ENCODE measurements at places on chromosomes 16 and 17. TPM values are rescaled to one million over a fixed set of nuclear protein-coding genes. Genes with fewer than 3 reads are reported as not detected.

- no peak for ATAC-seq
These were observed 29.0 kb downstream of the WSB1 start for GRCh38 chr17:27322690-27323508.

DNA sequence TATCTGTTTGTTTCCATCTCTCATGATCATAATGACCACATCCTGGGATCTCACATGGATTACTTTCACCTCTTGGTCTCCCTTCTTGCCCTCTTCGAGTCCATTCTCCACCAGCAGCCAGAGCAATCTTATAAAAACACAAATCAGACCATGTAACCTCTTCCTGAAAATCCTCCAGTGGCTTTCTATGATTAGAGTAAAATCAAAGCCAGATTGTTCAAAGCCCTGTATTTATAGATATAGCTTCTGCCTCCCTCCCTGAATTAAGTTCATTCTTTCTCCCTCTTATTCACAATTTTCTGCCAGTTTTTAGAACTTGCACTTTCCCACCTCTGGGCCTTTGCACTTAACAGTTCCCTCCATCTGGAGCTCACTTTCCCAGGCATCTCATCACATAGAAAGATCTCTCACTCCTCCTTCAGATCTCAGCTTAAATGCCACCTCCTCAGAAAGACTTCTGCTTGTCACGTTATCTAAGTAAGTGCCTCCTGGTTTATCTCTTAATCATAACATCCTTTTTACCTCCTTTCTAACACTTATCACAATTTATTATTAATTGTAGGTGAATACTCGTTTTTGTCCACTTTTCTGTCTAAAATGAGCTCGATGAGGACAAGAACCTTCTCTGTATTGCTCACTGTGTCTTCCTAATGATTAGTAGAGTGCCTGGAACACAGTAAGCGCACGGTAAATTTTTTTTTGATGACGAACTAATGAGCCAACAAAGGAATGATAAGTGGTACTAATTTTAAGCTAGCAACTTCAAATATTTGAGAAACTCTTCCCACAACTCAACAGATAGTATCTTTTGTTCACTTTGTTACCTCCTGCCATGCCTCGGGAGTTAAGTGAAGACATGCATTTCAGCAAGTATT lies 80.5 kb downstream of the CYB561 start:
- ATAC-seq = no peak

KRT9 gene
- total RNA-seq = 0.16 TPM

DNA sequence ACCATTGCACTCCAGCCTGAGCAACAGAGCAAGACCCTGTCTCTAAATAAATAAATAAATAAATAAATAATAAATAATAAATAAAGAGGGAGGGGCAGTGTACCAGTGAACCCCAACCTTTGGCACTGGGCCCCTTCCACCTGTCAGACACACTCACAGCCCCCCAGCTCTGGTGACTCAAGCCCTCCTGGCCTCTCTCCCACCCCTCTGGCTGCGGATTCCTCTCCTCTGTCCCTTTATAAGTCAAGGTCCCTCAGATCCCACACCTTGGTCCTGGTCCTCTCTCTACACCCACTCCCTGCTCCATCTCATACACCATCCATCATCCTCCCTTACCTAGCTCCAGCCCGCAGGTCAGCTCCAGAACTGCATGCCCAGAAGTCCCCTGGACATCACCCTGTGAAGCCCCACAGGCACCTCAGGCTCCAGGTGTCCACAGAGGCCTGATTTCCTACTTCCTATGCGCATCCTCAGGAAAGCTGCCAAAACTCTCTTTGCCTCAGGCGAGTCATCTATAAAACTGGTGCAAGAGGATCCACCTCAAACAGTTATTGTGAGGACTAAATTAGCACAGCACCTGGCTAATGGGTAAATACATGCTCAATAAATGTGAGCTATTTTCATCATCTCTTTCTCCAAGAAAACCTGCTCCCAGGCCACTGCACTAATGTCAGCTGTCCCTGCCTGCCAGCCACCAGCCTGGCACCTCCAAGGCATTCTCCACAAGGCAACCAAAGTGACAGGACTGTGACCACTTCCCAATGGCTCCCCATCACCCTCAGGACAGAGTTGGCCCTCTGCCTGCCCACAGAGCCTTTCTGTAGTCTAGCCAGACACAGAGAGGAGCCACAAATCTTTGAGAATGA lies 46.8 kb downstream of the BEAN1 start:
- no peak for ATAC-seq

HIC1 gene
- 2.3 TPM for total RNA-seq

CALB2 gene
- 3.2 TPM for total RNA-seq

GRCh38 chr17:44063704-44064639 lies 2.5 kb downstream of the LSM12 start:
- no peak for ATAC-seq

DNA sequence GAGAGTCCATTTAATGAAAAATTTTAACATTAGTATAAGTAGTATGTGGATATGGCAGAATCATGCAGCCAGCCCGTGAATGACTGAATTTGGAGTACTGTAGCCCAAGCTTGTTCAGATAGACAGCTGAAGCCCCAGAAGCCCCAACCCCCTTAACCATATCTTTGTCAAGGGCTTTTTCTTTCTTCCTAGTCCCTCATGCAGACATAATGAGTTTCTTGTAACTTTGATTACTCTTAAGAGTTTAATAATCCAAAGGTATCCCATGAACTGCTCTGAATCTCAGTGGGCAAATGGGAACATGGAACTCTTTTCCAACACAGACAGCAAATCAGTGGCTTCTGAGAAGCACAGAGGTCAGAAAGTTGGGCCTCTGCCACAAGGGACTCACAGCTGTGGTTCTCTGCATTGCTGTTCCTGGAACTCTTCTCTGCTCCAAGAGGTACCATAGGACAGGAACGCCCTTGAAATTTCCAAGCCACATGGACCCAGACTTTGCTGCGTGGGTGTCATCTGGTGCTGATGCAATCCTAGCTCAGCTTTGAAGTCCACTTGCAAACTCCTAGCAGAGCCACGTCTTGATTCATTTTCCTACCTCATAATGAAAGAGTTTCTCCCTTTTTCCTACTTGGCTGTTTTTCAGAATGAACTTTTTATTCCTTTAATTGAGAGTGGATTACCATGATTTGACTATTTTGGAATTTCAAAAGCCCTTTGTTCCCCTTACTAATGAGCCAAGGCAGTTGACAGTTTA lies 18.1 kb downstream of the LYRM1 start:
- no peak for ATAC-seq

- ATAC-seq = no peak
These were observed 6.7 kb upstream of the OR4D1 start for GRCh38 chr17:58141505-58141904.

CIBAR2 gene
- total RNA-seq = not detected

DNA sequence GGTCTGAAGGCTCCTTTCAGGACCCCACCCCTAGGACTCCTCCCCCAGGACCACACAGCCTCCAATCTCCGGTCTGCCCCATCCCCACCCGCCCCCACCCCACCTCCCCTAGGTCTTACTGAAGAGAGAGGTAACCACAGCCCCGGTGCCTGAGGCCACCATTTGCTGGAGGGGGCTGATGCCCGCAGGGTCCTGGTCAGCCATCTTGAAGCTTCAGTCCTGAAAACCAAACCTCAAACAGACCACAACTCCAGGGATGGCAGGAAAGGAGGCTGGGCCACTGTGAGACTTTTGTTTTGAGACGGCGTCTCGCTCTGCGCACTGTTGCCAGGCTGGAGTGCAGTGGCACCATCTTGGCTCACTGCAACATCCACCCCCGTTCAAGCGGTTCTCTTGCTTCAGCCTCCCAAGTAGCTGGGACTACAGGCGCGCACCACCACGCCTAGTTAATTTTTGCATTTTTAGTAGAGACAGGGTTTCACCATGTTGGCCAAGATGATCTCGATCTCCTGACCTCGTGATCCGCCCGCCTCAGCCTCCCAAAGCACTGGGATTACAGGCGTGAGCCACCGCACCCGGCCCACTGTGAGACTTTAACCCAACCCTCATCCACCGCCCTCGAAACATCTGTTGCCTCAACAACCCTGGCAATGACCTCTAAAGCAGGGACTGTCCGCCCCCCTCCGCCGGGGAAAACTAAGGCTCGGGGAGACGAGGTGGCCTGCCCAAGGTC lies 1.1 kb downstream of the SLC25A39 start:
- no peak for ATAC-seq

DNA sequence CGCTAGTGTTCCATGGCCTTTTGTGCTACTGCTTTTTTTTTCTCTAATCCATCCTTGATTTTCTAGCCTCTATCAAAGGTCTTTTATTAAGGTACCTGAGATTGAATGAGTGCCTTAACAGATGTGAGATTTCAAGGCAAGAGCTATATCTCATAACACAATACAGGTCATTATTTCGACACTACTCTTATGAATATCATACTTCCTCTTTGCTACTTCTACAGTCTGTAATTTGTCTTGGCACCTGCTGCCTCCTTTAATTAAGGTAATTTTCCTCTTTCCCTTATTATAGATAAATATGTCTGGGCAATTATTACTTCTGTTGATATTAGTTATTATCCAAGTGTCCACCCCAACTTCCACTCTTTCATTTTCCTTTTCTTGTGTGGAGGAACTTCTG lies 5.3 kb downstream of the KRT28 start:
- no peak for ATAC-seq

TMEM238L gene
- total RNA-seq = 2.3 TPM

- no peak for ATAC-seq
These were observed 148.0 kb downstream of the KCNJ12 start for GRCh38 chr17:21524211-21524591.

DNA sequence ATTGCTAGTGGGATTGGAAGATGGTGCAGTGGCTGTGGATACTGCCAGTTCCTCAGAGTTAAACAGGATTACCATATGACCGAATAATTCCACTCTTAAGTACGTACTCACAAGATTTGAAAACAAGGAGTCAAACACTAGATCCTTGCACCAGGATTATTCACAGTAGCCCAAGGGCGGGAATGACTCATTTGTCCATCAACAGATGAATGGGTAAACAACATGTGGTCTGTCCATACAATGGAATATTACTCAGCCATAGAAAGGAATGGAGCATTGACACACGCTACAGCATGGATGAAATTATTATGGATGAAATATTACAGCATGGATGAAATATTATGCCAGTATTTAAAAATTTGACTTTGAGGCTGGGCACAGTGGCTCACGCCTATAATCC lies 9.1 kb upstream of the MAPK8IP3 start:
- peak; percentile 57 for ATAC-seq

DNA sequence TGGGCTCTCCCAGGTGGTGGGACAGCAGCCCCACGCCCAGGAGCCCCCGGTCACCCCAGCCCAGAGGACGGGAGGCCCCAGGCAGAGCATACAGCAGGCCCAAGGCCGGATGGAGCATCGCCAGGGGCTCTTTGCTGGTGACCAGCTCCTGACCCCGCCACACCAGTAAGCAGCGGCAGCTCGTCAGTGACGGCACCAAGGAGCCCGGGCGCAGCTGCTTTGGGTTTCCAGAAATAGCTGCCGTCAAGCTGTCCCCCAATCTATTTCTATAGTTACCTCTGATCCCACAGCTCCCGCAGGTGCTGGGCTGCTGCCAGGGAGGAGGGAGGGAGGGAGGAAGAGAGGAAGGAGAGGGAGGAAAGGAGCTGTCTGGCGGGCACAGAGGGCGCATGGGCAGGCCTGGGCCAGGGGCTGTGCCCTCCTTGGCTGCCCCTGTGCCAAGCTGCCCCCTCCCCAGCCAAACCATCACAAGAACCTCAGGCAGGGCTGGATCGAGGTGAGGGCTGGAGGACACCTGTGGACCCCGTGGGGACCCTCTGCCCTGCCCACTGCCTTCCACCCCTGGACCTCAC lies 10.8 kb upstream of the RASD1 start:
- no peak for ATAC-seq

- peak; percentile 46 for ATAC-seq
These were observed 689.5 kb upstream of the RBFOX1 start for GRCh38 chr16:6643080-6643686.

PAQR4 gene
- total RNA-seq = 11.1 TPM

- no peak for ATAC-seq
These were observed 16.0 kb downstream of the APPBP2 start for GRCh38 chr17:60510031-60510430.

DNA sequence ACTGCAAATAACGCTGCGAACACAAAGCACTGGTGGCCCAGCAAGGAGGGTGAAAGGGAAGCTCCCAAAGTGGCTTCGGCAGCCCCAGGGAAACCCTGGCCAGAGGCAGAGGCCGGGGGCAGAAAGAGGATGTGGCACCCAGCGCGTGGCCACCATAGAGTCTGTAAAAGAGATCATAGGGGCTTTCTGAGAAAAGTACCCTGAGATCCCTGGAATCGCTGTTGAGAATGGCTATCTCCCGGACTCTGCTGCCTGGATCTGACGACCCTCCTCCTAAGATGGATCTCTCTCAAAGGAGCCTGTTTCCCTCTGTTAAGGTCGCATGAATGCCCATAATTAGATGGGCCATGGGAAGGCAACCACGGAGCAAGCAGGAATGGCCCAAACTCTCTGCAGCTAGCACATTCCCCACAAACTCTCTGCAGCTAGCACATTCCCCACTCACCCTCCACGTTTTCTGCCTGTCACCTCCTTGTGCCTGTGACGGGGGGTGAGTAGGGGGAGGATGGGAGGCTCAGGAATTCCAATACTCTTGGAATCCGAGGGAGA lies 364.4 kb downstream of the XYLT1 start:
- no peak for ATAC-seq

GRCh38 chr17:49779156-49779738 lies 9.2 kb upstream of the KAT7 start:
- peak; percentile 24 for ATAC-seq

PRSS22 gene
- total RNA-seq = 97.0 TPM

DHRS7B gene
- 7.5 TPM for total RNA-seq

DNA sequence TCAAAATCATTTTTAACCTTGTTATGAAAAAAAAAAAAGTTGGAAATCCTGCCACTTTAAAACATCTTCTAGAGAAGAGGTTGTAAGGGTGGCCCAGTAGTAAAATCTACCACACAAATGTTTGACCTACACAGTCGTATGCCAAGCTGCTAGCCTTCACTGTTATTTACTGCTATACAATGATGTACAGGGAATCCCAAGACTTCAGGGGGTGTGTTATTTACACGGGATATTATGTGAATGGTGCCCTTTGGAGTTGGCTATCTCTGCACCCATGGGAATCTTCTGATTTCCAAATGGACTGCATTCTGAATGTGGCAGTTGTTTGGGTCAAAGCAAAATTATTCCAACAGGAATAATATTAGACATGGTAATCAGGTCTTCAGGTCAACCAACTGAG lies 45.9 kb downstream of the STH start:
- ATAC-seq = no peak

TEX19 gene
- not detected for total RNA-seq

GRCh38 chr17:28613931-28614381 lies at the start of gene RSKR:
RSKR (minus strand) TSS chr17:28614185; CDS start chr17:28614161, 24 bp downstream.
- no peak for ATAC-seq

DNA sequence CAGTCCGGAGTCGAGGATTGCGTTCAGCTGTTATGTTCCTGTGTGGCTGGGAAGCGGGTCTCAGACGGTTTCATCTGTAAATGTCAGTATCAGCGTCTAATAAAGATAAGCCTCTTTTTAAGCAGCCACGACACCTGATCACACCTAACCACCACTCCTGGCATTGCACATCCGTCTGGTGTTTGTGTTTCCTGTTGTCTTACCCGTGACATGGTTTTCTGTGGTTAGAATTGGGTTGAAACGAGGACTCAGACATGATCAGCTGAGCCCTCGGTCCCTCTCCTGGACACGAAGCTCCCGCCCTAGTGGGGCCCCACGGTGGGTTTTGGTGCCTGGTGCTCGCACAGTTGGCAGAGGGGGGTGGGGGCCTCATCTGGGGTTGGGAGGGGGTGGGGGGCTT lies 18.3 kb downstream of the CPNE7 start:
- no peak for ATAC-seq

TVP23A gene
- total RNA-seq = not detected

GRCh38 chr16:81905277-81905676 lies 106.0 kb downstream of the SDR42E1 start:
- no peak for ATAC-seq
